Cortex of kidney (tissue), 1 donor: ENCODE measurements at places on chromosomes 5 and 9.

DNA sequence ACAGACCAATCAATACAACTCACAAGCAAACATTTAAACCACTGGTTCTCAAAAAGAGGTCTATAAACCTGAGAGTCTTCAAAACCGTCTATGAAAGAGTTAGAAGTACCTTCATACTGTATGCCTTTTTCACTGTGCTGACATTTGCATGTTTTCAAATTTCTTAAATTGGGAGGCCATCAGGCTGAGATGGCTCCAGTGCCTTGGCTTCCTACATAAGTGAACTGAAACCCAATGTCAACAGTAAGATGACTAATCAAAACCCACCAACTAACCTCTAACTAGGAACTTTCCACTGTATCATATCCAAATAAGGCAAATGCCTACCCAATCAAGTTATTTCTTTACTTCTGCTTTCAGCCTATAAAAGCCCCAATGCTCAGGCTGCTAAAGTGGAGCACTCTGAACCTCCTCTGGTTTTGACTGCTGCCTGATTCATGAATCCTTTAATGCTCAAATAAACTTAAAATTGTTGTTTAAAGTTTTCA is 35.1 kb downstream of the FAM13B start:
- DNase-seq = no peak

DNA sequence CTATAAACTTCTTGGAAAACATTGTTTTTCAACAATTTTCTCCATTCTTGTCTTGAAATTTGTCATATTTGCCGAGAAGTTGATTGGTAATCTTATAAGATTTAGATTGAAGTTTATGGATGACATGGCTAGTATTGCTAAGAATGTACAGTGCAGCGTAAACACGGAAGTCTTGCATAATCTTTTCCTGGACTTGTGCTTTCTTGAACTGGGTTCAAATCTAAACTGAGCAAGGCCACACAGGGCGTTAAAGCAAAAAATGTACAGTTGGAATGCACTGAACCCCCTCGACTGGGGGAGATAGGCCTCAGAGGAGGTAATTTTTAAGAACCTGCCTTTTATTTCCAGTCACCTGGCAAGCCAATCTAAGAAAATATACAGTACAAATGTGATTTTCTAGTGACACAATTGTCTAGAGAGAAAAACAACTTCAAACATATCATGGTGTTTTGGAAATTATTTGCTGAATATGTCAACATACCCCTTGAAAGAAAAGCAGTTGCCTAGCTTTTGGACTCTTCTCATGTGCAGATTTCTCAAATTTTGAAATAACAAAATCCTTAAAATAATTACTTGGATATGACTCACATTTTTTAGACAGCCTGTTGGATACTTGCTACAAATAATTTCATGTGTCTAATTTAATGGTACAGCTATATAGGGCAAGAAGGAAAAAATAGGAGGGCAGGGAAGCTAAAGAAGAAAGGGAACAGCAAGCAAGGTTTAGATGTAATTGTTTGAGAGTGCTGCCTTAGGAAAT is 18.5 kb upstream of the GAS1 start:
- DNase-seq = no peak

- no peak for DNase-seq
Measured at GRCh38 chr9:32672469-32672868, 37.0 kb upstream of the TAF1L start.

- no peak for DNase-seq
Measured at GRCh38 chr9:99286536-99286935, 64.5 kb downstream of the SEC61B start.

GRCh38 chr5:1853531-1853930 is 29.2 kb downstream of the IRX4 start:
- DNase-seq = no peak

DNA sequence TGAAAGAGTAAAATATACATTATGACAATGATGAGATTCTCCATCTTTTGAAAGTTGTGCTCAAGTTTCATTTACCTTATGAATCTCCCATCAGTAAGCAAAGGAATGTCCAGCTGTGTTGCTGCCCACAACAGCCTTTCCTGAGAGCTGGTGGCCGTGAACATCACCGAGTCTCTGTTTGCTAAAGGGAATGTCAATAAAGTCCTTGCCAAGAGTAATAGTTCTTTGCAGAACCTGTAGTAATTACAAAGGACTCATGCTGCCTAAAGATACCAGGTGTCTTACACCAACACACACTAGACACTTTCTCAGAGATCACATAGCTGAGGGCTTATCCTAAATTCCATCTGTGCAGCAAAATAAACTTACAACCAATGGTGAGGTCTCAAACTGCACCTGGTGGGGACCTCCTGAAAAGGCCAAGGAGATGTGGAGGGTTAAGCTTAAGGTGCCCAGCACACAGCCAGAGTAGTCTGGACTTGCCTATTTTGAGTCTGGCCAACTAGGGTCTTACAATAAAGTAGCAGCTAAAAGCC is 111.1 kb upstream of the DAPK1 start:
- DNase-seq = no peak

- no peak for DNase-seq
Measured at GRCh38 chr5:168362097-168362885, 70.8 kb downstream of the WWC1 start.

GRCh38 chr5:130290219-130290618 is 386.0 kb downstream of the CHSY3 start:
- no peak for DNase-seq

- DNase-seq = no peak
Measured at GRCh38 chr5:102832445-102832844, 77.3 kb downstream of the PAM start.

GRCh38 chr9:431701-432100 is 217.0 kb downstream of the DOCK8 start:
- DNase-seq = no peak

DNA sequence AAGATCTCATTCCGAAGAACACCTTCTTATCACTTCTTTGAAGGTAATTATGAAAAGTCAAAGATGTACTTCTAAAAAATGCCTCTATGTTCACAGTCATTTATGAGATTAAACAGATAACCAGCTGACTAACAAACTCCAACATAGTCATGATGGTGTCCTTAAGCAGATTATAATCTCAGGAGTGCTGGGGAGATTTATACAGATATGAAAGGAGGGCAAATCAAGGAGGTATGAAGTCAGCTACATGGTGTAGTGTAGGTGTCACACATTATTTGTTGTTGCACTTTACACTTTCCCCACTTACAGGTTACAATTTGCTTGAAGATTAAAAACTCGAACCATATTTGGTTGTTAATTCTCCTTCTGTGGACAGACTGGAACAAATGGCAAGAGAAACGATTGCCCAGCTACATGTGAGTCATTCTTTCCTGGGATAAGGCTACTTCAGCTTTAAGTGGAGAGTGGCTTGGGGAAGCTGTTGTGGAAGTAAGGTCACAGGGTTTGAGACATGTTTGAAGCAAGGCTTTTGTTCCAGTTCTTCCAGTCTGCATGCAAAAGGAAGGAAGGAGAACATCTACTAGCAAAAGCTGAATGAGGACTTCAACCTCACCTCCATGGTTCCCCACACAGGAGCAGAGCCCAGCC is 320.1 kb downstream of the ADGRV1 start:
- DNase-seq = no peak

DNA sequence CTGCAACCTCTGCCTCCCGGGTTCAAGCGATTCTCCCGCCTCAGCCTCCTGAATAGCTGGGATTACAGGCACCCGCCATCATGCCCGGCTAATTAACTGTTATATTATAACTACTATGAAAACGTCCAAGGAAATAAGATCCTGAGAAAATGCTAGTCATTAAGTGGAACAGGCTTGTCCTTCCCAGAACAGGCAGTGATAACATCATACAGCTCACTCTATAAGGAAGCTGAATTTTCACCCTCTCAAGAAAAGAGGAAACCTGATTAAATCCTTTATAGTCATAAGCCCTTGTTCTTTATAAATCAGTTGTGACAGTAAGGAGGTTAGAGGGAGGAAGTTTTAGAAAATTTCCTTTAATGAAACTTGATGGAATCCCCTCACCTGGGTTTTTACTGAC is 163.9 kb upstream of the CLINT1 start:
- no peak for DNase-seq

GRCh38 chr5:1448511-1449011 is 3.3 kb upstream of the SLC6A3 start:
- DNase-seq = no peak

- no peak for DNase-seq
Measured at GRCh38 chr5:60830581-60831127, 13.4 kb downstream of the ELOVL7 start.

DNA sequence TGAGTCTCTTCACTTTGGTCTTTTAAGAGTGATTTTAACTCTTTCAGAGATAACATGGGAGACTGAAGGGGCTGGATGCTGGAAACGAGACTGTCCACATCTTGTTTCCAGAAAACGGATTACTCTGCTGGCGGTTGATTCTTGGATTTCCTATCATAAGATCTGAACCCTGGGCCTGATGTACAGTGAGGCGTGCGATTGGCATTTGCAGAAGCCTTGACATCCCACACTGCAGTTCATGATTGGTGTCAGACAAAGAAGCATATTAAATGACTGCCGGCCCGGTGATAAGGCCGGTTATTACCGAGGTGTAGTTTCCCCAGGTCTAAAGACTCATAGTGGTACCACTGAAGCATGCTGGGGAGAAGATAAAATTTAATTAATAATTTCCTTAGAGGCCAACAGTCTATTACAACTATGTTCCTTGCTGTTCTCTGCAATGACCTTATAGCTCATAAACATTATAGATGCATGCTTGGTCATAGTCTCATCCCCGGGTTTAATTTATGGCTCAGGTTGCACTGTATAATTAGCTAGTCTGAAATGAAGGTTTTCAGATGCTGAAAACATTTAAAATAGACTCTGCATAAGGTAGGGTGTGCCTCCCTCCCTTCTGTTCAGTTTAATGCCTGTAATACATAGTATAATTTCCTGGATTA is 99.2 kb downstream of the PPP2R2B start:
- no peak for DNase-seq

DNA sequence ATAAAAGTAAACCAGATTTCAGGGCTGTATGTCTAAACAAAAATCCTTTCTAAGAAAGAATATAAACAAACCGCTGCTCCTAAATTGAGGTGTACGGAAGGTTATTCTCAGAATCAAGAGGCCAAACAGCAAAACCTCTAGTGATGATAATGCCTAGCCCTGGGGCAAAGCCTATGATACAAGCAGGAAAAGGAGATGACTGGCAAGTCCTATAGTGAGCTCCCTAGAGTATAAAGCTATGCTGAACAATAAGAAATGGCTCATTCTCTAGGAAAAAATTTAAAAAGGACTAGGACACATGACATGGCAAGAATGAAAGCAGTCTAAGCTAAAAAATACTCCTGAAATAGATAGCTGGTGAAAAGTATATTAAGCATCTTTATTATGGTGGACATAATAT is 187.1 kb downstream of the BNC2 start:
- DNase-seq = no peak

- no peak for DNase-seq
Measured at GRCh38 chr9:134283111-134283515, 43.1 kb upstream of the RXRA start.

- no peak for DNase-seq
Measured at GRCh38 chr5:168311061-168311566, 19.7 kb downstream of the WWC1 start.

DNA sequence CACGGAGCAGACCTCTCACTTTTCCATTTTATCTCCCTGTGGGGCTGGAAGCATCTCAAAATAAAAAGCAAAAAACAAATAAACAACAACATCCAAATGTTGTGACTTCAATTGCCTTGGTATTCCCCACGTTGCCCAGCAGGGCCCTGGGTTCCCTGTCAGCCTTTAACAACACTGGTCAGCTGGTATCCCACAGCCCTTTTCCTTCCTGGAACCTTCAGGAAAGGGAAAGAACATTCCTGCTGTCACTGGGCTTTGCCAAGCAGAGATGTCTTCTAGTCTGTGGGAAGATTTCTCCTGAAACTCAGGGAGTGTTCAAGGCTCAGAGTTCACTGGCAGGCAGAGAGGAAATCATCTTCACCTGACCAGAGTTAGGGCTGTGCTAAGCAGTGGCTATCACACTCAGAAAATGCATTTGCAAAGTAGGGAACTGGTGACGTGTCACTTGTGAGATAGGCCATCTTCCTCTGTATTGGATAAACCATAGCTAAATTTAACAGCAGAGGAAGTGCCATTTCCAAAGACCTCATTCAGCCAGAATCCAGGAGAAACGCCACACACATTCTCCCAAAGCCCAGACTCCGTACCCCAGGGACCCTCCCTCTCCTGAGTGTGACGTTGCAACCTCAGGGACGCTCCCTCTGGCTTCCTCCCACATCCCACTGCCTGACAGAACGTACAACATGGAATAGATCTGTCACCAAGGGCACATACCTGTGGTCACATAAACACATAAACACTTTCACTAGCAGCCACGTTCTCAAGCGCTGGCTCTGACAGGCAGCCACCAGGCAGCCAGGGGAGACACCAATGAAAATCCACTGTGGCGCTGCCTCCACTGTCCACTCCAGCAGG is 274.0 kb upstream of the DAPK1 start:
- no peak for DNase-seq

- no peak for DNase-seq
Measured at GRCh38 chr5:93100428-93100827, 480.6 kb downstream of the NR2F1-AS1 start.

DNA sequence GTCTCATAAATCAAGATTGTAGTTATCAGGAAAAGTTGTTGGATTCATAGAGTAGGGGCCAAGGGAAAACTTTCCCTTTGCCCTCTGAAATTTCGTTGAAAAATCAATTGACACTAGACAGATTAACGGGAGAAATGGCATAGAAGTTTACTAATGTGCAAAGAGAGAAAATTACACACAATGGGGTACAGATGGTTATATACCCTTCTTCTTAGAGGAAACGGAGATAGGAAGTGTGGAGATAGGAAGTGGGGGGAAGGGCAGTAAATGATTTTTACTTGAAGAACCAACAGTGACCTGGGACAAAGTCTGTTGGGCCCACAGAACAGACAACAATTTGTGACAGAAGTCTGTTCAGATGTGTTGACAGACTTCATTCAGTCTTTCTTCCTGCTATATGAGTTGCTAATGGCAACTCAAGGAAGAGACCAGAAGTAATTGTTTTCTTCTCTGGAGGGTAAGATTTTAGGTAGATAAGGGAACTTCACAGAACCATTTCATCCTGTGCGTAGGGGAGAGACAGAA is 177.9 kb downstream of the C9orf152 start:
- no peak for DNase-seq

- DNase-seq = no peak
Measured at GRCh38 chr9:127448112-127448805, 2.9 kb downstream of the RPL12 start.

DNA sequence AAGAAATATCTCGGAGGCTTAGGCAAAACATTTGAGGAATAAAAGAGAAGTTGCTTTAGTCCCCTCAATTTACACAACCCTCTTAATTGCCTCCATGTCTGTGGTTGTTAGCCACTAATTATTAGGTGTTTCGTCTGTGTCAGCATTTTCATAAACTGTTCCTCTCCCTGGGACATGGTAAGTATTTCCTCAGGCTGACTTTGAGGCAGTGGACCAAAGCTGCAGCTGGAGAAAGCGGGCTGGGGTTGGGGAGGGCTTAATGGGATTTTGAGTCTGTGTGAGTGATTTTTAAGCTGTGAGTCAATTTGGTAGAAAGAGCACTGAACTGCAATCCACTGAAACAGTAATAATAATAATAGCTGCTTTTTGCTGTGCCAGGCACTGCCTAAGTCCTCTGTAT is 13.0 kb upstream of the TTC1 start:
- no peak for DNase-seq
